ENCODE measurements at places on chromosomes 2 and 18.

DNA sequence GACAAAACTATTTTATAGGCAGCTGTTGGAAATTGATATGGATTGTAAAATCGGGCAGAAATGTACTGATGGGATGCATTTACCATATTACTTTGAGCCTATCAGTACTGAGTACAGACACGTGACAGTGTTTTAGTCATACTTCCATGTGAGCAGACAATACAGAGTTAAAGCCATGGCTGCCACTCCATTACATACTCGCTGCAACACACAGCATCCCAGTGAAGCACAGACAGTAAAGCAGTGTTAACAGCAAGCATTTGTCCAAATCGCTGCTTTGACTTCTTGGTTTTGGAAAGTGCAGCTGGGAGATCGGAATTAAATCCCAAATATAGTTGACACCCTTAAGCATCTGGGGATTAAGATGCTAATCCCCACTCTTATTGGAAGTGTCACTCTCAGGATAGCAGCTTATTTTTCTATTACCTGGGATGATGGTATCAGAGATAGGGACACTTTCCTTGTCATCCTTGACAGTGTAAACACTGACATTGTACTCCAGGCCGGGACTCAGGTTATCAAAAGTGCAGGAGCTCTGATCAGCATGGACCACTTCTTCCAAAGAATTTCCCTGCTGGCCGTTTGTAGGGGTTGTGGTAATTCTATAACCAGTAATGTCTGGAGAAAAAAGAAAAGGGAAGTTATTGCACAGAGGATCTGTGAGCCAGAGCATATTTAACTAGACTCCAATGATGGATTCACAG, 41.6 kb downstream of the FN1 start:
- no peak for DNase-seq

DNA sequence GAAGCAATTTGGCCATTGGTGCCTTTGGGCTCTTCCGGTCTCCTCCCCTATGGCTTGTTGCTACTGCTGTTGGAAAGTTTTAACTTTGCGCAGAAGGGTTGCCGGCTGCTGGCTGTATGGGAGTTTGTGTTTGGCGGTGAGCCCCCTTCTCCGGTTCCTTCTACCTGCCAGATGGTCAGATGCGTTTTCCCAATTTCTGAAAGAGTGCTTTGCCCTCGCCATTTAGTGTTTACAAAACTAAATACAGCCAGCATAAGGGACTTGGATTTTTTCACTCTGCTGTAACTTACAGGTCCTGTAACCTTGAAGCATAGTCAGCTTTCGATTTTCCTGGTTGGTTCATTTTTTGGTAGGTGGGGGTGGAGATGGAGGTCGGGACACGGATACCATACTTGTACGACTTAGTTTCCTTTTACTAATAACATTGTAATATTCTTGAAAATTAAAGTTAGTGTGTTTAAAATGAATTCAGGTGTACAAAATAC, 604 bp downstream of the COQ10B start:
- DNase-seq, result no peak

DNA sequence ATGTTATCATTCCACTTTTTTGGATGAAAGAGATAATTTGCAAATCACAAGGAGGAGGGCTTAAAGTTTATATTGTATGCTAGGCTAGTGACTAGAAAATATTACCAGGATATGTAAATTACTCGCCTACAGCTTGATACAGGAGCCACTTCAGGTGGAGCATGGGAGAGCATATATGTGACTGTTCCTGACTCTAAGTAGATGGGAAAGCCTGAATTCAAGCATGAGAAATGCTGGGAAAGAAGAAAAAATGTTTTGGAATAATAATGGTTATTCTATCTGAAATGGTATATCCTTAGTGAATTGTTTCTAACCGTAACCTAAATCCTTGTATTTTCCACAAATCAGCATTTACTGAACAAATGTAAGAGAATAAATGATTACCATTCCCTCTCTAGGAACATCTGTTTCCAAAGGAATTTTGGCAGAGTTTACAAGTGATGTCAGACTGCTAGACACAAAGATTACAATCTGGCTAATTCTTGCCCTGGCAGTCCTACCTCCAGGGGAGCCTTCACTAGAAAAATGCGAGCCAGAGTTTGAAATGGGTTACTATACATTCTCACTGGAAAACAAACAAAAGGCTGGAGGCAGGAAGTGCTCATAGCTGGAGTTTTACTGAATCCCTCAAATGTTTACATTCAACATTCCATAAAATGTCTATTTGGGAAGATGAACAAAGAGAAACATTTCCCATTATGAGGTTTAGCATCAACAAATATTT, 129.4 kb upstream of the MAPRE2 start:
- no peak for DNase-seq

DNA sequence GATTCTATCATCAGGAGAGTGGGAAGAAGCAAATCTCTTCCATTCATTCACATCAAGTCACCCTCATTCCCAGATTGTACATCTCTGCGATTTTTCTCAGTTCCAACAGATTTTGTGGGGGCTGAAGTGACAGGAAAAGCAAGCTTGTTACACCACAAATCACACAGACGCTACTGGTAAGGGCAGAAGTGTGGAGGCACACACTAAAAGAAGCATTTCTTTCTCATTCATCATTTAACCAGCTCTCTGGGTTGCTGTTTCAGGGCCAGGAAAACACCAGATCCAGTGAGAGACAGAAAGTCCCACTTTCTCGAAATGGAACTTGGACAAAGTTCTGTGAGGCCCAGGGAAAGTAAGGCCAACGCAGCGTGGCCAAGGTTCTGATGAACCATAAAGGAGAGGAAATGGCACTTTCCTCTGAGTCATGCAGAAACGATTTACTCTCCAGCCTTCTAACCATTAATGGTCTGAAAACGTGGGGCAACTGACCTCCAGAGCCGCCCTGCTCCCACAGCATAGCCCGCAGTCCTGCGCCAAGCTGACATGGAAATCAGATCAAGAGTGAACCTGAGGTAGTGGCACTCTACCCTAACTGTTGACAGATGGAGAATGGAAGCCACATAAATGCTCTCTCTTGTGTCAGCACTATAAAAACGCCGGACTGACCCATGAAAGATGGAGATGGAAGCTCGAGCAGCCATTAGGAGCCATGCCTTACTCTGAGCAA, 191.0 kb downstream of the C1D start:
- DNase-seq, result no peak

DNA sequence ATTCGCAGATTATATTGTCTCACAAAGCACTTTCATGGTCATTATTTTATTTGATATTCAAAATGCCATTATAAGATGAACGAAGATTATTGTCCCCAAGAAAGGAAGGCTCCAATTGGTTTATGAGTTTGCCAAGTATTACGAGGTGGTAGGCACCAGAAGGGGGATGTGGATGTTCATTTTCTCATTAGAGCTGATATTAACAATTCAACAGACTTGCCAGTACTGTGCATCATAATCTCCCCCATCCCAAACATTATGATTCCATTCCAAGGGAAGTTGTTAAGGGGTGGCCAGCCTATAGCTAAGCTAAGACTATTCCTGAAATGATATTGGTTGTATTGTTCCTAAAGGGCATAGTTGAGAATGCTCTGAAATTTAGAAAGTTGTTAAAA, 257.7 kb downstream of the PRKCE start:
- no peak for DNase-seq

Measured in NCI-H1417 treated with DMSO at 0.1 percent for 48 hours (cell line).